ENCODE measurements at places on chromosomes 12 and 14.

DNA sequence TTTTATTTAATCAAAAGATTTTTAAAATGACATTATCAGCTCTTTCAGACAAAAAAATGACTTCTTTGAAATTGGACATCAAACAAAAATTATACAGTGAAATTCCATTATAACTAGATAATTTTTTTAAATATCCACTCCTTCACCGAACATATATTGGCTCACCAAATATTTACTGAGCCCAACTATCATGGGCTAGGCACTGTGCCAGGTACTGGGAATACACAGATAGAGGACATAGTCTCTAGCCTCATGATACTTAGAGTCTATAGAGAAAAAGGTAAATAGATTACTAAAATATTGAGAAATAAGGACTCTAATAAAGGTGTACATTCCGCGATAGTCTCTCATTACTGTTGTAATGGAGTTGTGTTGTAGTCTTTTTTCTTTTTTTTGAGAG is 219.9 kb downstream of the SEC23A start:
- DNase-seq, result no peak

DNA sequence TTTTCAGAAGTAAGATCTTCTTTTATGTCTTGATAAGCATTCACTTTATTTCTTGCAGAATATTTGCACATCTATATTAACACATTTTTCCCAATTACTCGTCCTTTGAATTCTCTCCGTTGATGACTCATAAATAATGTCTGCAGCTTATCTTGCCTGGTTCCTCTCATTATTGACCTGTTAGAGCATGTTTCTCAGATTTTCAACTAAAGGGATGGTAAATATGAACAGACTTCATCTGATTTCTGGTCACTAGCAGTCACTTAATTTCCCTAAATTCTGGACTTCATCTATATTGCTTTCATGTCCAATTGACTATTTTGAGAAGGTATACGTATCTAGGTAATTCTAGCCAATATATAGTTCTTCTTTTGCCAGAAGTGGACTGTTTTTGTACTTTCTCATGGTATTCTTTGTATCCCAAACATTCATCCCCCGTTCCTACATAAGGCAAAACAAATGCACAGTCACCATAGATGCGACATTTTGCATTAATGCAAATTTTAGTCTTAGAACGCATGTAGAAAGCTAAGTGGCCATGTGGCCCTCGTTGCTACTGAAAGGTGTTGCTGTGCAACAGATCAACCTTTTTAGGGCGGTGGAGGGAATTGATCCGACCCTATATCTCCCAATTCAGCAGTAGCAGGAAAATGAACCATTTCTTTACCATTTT is 6.2 kb downstream of the PIK3C2G start:
- no peak for DNase-seq

- no peak for DNase-seq
Observed at GRCh38 chr12:123264642-123265041, 7.0 kb downstream of the CDK2AP1 start.

GRCh38 chr14:61298824-61299223 is 17.7 kb upstream of the TMEM30B start:
- DNase-seq, result no peak

- DNase-seq, result no peak
Observed at GRCh38 chr14:59582161-59582560, 5.5 kb upstream of the CCDC175 start.

DNA sequence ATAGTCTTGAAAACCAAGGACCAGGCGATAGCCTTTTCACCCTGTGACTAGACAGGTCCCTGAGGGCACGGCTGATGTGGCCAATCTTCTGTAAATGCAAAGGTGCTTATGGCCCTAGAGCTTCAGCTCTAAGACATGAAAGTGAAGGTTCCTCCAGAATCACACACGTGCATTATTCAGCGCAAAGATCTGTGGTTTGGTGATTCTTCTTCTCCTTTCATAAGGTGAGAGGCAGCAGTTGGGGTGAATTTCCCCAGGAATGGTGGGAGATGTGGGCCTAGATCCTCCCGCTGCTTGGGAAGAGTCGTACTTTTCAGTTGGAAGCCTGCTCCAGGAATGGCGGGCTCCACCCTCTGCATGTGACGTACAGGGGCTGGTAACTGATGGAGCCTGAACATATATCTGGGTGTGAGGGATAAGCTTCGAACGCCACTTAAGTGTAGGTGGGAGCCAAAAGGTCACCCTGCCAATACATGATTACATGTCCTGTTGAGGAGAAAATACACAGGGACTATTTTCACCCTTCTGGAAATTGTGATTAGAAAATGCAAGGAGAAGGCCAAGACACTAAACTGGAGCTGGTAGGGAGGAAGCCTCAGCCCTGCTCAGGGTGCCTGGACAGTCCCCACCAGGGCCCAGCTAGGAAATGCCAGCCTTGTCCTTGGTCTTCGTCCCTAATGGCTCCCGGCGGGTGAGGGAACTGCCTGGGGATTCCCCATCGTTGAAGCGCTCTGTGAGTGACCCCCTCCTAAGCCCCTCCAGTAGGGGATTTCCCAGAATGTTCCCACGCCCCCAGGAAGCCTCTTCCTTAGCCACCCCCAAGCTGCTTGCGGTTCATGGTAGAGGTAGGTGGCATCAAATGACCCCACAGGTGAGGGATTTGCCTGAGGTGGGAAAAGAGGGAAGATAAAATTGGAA is 17.6 kb downstream of the BATF start:
- DNase-seq, result no peak

DNA sequence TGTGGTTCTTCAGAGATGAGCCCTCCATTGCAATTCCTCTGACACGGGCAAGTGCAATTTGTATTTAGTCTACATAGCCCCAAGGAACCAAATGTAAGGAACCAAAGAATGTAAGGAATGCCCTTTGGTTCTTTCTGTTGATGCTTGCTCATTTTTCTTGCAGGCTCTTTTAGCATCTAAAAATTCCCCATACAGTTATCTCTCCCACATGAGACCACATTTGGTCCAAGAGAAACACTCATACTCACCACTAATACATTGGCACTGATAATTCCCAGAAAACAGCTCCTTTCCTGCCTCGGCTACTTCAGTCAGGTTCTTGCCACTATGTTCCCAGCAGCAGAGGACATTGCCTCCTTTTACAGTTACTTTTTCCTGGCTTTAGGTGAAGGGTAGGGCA is 332.6 kb downstream of the AEBP2 start:
- DNase-seq, result no peak

- peak; percentile 51 for DNase-seq
Observed at GRCh38 chr12:25089738-25090137, 105.2 kb downstream of the DNAI7 start.

DNA sequence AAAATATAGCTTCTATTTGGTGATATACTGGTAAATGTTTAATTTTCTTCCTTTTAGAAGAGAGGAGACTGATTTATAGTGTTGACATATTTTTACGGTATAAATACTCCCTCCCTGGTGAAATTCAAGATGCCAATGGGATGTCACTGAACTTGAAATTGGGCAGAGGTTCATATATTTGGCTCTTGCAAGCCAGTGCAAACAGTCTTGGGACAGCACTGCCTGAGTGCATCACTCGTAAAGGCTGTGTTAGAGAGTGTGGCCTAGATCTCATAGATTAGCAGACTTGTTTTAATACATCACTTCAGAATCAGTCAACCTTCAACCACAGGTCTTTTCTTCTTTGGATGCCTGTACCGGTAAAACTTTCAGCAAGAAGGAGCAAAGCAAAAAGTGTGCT is 681.0 kb downstream of the NRXN3 start:
- DNase-seq, result no peak

DNA sequence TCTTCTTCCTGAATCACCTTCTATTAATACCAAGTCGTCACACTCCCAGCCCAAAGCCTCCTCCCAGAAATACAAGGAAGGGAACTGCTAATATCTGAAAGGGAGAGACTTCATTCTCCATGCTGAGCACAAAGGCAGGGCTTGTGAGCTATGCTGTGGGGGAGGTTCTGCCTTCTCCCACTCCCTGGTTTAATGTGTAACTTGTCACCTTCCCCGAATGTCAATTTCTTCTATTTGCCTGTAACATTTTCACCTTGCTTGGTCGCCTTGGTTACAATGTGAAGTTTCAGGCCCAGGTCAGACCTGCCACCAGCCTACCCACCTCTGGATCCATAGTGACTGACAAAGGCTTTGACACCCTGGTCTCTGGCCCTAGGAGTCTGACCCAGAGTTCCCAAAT is 82.0 kb upstream of the ESRRB start:
- no peak for DNase-seq

DNA sequence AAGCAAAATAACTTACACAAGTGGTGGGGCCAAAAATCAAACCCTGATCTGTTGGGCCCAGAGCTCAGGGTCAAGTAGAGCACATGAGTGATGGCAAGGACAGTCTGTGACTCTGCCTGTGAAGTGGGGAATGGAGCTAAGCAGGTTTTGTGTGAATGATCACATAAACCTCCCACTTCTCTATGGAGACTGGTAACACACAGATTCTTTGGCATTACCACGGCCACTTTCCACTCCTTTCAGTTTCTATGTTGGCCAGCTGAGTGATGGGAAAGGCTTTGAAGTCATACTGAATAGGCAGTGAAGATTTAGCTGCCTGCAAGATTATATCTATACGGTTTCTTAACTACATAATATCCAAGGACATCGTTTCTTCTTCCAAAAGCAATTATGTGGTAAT is 97.9 kb downstream of the ARMH4 start:
- DNase-seq, result no peak

All from left lobe of liver (tissue), 2 donors.